ENCODE measurements at places on chromosomes 2 and 18.

DNA sequence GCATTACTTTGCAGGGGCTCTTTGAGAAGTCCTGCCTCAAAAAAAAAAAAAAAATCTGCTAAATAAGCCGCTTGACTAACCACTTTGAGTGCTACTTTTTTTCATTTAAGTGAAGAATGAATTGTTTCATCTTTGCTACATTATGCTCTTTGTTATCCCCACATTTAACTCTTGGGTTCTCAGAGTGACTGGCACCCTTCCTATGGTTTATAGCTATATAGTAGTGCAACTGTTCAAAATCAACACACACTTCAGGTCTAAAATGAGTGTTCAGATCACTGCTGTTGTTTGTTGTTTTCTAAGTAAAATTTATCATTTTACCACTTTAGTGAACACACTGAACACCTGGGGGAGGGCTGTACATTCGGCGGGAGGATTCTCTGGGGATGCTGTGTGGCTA is 13.6 kb downstream of the STPG4 start:
- DNase-seq: no peak

GRCh38 chr2:220460257-220460985 is 833.0 kb downstream of the SLC4A3 start:
- no peak for DNase-seq

DNA sequence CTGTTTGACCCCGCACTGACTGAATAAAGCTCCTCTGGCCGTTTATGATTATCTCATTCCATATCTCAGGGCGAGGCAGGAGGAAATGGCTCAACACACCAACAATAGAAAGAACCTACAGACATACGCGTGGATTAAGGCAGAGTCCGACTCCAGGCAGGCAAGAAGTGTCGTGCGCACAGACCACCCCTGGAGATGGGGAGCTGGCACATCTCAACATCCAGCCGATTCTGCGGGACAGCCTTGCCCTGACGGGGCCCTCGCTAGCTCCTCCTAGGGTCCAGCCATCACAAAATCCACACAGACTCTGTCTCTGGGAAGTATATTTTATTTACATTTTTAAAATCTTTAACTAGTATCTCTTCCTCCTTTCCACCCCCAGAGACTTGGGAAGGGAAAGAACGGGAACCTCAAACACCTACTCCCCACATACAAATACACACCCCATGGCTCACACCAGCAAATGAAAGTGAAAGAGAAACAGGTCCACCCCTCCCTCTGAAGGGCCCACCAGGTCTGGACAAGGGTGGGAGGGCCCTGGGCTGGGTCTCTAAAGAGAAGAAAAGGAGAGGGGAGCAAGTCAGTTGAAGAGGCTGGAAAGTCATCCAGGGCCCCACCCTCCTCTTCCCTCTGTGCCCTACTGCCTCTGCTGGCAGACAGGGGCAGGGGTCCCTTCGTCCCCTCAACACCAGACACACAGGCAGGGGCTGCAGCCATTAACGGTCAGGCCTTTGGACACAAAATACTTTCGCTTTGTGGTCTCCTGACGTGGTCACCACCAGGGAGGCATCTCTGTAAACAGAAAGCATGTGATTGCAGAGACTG is 3.2 kb downstream of the GPBAR1 start:
- DNase-seq: no peak

GRCh38 chr18:34794348-34794747 is 84.2 kb downstream of the DTNA start:
- DNase-seq: no peak

- DNase-seq: peak; percentile 3
These were observed 102.4 kb upstream of the EPAS1 start for GRCh38 chr2:46194856-46195255.

DNA sequence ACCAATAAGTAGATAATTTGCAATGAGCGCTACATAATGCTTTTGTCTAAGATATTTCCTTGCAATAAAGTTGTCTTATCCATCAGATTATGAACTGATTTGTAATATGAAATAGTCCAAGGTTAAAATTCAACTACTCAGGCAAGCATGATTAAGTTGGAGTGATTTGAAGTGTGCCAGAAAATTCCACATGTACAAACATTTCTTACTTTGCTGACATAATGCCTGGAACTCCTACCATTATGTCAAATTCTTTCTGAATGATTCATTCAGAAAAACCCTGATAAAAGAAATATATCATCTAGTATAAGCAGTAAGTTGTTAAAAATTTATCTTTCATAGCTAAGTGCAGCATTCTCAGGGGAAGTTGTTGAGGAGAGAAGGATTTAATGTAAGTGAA is 87.3 kb downstream of the CBLN2 start:
- DNase-seq: no peak

GRCh38 chr2:147610496-147611040 is 234.3 kb upstream of the ACVR2A start:
- DNase-seq: no peak

DNA sequence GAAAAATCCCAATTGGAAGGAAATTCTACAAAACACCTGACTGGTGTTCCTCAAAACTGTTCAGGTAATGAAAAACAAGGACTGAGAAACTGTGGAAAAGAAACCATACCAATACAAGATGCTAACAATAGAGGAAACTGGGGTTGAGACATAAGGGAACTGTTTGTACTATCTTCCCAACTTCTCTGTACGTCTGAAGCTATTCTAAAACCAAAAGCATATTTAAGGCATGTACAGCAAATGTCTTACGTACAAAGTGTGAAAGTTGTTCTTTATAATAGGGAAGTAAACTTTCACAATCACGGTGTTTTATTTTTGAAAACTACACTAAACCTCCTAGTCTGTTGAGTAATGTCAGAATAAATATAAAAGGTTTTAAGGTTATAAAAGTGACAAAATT is 776.1 kb upstream of the RAB6C start:
- DNase-seq: no peak

DNA sequence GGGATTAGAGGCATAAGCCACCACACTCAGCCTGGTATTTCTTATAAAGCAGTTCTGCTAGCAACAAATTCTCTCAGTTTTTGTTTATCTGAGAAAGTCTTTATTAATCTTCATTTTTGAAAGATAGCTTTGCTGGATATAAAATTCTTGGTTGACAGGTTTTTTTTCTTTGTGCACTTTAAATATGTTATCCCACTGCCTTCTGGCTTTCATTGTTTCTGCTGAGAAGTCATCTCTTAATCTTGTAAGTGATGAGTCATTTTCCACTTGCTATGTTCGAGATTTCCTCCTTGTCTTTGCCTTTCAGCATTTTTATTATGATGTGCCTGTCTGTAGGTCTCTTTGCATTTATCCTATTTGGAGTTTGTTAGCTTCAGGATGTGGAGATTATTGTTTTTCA is 5.9 kb upstream of the ELAC1 start:
- DNase-seq: no peak

GRCh38 chr2:120992791-120993555 is 257.3 kb downstream of the GLI2 start:
- DNase-seq: peak; percentile 16

- no peak for DNase-seq
These were observed 118.8 kb downstream of the MEP1B start for GRCh38 chr18:32308493-32309120.

DNA sequence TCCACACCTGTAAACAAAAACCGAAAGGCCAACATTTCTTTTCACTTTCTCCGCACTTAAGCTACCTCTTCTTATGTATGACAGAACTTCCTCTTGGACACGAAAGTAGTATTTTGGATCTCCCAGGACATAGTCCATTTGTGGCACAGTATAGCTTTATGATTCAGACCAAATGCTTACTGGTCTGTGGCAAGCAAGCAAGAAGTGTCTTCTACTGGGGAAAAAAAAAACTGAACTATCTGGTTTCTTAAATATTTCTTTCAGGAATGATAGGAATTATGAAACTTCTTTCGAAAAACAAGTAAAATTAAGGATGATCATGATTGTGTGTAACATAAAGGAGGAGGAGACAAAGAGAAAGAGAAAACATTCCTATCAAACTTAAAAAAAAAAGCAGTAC is 33.6 kb downstream of the SRBD1 start:
- no peak for DNase-seq

- DNase-seq: no peak
These were observed 27.1 kb upstream of the TXNDC2 start for GRCh38 chr18:9858642-9859041.
